ENCODE measurements at places on chromosomes 7 and 10.

- DNase-seq = no peak
Observed at GRCh38 chr7:106257752-106258151, 27.0 kb downstream of the NAMPT start.

DNA sequence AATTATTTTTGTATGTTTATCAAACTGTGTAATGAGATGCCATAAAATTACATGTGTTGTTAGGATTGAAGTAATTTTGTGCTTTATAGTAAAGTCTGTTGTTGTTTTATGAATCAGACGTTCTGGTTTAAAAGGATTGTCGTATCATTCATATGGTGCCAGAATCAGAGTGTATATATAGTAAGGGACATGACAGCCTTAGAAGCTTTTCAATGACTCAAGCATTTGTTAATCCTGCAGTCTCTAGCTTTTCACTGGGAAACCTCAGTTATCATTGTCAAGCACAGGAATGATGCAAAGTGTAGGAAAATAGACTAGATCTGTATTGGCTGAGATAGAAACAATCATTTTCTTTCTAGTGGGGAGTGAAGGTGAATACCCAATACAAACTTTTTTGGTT, 57.5 kb downstream of the TRRAP start:
- no peak for DNase-seq

GRCh38 chr10:66564287-66564686, 361.5 kb upstream of the LRRTM3 start:
- no peak for DNase-seq

DNA sequence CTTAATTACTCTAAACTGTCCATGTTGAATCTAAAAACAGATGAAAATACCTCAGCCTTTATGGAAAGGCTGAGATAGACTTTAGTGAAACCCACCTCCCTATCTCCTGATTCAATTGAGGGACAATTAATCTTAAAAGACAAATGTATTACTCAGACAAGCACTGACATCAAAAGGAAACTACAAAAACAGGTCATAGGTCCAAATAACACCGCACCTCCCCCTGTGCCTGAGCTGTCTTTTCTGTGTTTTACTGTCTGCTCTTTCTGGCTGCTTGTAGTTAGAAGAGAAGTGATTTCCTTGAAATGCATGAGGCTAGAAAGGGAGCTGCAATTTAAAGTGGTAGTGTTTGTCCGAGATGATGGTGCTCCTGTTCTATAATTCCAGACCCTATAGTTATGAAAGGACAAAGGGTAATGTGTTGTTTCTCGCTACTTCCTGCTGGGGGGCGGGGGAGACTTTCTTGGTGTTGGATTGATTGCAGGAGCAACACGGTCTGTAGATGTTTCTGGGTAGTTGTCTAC, 16.0 kb downstream of the AKR1C8 start:
- DNase-seq = no peak

DNA sequence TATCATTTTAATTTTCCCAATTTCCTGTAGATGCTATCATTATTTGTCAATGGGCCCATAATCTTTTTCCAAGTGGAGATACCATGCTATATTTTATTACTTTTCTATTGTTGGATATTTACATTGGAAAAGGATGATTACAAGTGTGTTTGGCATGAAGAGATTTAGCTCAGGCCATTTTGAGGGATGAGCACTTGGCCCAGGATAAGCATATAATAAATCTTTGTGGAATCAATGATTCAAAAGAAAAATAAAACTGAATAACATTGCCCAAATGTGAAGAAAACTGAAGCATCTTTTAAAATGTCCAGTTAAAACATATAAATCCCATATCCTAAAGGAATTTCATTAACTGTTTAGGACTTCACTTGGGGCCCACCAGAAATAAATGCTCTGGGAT, 260.9 kb upstream of the BMPER start:
- DNase-seq = no peak

- no peak for DNase-seq
Observed at GRCh38 chr10:13206546-13207443, 27.4 kb downstream of the UCMA start.

GRCh38 chr10:78415111-78415510, 381.4 kb downstream of the RPS24 start:
- no peak for DNase-seq

DNA sequence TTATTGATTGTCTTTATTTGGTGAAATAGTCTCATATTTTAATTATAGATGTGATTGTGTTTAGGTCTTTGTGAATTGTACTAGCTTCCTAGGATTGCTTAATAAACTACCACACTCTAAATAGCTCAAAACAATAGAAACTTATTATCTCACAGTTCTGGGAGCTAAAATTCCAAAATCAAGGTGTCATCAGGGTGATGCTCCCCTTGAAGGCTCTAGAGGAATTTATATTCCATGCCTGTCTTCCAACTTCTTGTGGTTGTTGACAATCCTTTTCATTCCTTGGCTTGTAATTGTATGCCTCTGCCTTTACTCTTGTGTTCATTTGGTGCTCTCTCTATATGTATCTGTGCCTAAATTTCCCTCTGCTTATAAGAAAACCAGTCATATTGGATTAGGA, 155.3 kb upstream of the AKR1E2 start:
- DNase-seq = no peak

DNA sequence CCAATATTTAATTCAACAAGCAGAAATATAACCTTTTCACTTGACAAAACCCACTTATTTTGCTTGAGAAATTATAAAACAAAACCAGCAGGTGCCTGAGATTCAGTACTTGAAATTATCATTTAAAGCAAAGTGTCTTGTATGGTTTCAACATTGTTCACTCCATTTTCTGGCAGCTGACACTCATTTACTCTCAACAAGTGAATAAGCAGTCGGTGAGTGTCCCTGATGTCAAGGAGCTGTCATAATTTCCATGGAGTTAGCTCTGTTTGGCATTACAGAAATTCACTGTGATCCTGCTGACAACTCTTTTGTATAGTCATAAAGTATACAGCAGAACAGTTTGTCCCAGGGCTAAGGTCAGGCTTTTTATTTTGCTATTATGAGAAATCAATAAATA, 490.0 kb downstream of the CNTNAP2 start:
- DNase-seq = no peak

DNA sequence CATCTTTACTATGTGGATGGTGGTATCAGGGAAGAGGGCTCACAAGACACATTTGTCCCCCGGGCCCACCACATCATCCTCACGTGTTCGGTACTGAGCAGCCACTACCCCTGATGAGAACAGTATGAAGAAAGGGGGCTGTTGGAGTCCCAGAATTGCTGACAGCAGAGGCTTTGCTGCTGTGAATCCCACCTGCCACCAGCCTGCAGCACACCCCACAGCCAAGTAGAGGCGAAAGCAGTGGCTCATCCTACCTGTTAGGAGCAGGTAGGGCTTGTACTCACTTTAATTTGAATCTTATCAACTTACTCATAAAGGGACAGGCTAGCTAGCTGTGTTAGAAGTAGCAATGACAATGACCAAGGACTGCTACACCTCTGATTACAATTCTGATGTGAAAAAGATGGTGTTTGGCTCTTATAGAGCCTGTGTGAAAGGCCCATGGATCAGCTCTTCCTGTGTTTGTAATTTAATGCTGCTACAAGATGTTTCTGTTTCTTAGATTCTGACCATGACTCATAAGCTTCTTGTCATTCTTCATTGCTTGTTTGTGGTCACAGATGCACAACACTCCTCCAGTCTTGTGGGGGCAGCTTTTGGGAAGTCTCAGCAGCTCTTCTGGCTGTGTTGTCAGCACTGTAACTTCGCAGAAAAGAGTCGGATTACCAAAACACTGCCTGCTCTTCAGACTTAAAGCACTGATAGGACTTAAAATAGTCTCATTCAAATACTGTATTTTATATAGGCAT, 9.1 kb upstream of the CSGALNACT2 start:
- DNase-seq = no peak

DNA sequence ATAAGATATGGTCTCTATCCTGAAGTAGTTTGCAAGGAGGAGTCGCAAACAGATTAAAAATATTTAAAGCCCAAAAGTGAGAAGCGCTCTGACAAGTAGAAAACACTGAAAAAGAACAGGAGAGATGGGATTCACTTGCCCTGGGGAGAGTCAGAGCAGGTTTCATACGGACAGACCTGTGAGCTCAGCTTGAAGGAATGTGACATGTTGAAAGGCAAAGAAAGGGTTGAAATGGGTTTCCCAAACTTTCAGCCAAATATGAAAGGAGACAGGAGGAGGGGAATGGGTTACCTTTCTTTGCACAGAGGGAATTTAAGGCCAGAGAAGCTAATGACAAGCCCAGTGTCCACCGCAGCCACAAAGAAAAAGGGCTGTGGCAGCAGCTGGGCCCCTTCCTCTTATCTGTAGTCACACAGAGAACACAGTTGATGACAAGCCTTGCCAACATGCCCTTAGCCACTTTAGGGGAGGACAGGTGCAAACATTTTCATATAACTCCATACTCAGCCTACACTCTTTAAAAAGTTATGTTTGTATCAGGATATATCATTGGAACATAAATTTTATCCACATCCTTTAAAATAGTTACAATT, 14.9 kb downstream of the HOXA1 start:
- no peak for DNase-seq

GRCh38 chr10:60566096-60566495, 176.4 kb upstream of the ANK3 start:
- no peak for DNase-seq

GRCh38 chr7:11450281-11450680, 381.7 kb downstream of the THSD7A start:
- DNase-seq = no peak

DNA sequence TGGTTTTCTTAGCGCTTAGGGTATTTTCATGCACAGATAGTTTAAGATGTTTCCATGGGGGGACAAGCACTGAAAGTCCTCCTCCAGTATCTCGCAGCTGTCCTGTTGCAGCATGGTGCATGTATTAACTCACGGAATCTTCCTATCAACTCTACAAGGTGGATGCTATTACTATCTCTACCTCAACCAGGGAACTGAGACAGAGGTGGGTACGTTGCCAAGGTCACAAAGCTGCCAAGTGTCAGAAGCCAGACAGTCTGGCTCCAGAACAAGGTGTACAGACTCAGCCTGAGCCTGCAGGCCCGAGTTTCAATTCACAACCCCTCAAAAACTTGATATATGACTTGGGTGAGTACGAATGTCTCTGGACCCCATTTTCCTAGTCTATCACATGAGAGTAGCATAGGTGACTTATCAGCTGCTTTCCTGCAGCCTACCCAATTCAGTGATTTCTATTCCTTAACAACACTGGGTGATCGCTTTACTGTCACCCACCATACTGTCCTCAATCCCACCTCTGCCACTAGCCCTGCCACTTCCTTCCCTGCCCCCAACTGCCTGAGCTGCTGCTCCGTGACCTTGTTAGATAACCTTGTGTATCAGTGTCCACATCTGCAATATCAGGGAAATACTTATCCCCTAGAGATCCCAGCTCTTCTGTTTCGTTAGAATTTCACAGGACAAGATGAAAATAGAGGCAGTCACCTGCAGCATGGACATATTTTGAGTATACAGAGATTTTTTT, 92.1 kb downstream of the ABCC2 start:
- no peak for DNase-seq
